ENCODE measurements at places on chromosomes 12 and 14. TPM values are rescaled to one million over a fixed set of nuclear protein-coding genes. Genes with fewer than 3 reads are reported as not detected.

GRCh38 chr12:131025939-131026702 lies 72.4 kb downstream of the ADGRD1 start:
- no peak overlapping the region for H3K4me3 ChIP-seq
- no peak for DNase-seq
- H3K36me3 ChIP-seq: no peaks in the 10 kb centered on the region

- H3K27me3 ChIP-seq: no peaks in the 10 kb centered on the region
- H3K4me1 ChIP-seq: no peaks in the 10 kb centered on the region
- H3K27ac ChIP-seq: no peak overlapping the region
- no peaks in the 10 kb centered on the region for H3K36me3 ChIP-seq
- H3K4me3 ChIP-seq: no peak overlapping the region
- no peak for DNase-seq
Measured at GRCh38 chr14:89673512-89674225, 256.6 kb upstream of the FOXN3 start.

- no peak for DNase-seq
- H3K36me3 ChIP-seq: peaks cover 4% of the 10 kb centered on the region
- H3K4me3 ChIP-seq: no peak overlapping the region
- no peaks in the 10 kb centered on the region for H3K27me3 ChIP-seq
- no peaks in the 10 kb centered on the region for H3K4me1 ChIP-seq
- H3K27ac ChIP-seq: no peak overlapping the region
Measured at GRCh38 chr14:73209953-73210352, 27.4 kb upstream of the PAPLN start.

GRCh38 chr14:94690486-94690885 lies 78.3 kb downstream of the SERPINA3 start:
- no peak for DNase-seq
- no peaks in the 10 kb centered on the region for H3K4me1 ChIP-seq
- no peaks in the 10 kb centered on the region for H3K36me3 ChIP-seq

DNA sequence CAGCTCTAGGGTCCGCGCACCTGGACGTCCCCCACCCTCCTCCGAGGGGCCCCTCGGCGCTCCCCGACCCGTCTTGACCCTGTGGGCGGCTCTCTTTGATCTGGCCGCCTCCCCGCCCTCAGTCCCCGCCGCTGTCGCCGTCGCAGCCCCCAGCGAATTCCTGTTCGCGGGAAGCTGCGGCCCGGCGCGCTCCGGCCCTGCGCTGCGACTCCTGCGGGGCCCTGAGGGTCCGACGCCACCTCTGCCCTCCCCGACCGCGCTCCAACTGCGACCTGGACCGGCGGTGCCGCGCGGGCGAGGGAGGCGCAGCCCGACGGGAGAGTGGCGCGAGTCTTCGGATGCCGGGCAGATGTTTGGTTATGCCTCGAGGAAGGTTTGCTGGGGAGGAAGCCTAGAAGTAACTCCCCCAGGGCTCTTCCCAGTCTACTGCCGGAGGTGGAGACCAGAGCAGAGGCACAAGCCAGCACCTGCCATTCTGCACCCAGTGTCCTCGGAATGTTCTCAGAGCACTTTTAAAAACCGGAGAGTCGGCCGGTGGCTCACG lies 440 bp upstream of the ISM2 start:
- no peaks in the 10 kb centered on the region for H3K27me3 ChIP-seq
- H3K27ac ChIP-seq: no peak overlapping the region

- no peak overlapping the region for H3K27ac ChIP-seq
- DNase-seq: no peak
- no peaks in the 10 kb centered on the region for H3K36me3 ChIP-seq
- H3K4me1 ChIP-seq: no peaks in the 10 kb centered on the region
- H3K4me3 ChIP-seq: no peak overlapping the region
Measured at GRCh38 chr12:124316257-124316900, 21.5 kb downstream of the RFLNA start.

Gene ALDH2
- 164 TPM for total RNA-seq

Gene CD27
- total RNA-seq: 2.5 TPM

Gene TBC1D30
- total RNA-seq: 17.2 TPM

Gene FOXN4
- total RNA-seq: 4.8 TPM

Gene RDH5
- total RNA-seq: 5.7 TPM

Gene IRAK3
- 9.5 TPM for total RNA-seq

Gene CACNA1C
- total RNA-seq: 8.1 TPM

Gene IL22
- total RNA-seq: not detected

Gene MYO1H
- total RNA-seq: not detected

Gene TMTC1
- 25.2 TPM for total RNA-seq

Data from prostate gland (tissue), 2 donors.